ENCODE measurements at places on chromosomes 13 and 19.

- no peak for DNase-seq
These were observed 30.5 kb upstream of the KCTD4 start for GRCh38 chr13:45231305-45231704.

- no peak for DNase-seq
These were observed 556.1 kb downstream of the EFNB2 start for GRCh38 chr13:105979131-105980011.

DNA sequence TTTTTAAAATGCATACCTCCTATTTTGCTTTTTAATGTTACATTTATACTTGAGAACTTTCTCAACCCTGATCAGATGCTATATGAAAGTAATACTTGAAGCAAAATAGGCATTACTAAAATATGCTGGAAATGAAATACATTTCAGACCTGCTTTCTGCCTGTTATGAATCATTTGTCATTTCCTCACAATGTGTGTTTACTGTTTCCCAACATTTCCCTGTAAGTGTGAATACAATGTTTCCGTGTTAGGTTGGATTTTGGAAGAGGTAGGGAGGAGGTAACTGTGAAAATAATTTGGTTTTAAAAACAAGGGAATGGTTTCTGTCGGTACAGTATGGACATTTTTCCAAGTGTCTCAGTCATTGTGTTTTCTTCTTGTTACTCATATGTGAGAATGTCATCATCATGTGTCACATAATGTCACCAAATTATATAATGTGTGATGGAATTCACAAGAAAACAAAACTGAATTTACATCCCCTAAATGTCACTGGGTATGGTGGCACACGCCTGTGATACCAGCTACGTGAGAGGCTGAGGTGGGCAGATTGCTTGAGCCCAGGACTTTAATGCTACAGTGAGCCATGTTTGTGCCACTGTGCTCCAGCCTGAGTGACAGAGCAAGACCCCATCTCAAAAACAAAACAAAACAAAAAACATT, 43.0 kb downstream of the ZAR1L start:
- no peak for DNase-seq

DNA sequence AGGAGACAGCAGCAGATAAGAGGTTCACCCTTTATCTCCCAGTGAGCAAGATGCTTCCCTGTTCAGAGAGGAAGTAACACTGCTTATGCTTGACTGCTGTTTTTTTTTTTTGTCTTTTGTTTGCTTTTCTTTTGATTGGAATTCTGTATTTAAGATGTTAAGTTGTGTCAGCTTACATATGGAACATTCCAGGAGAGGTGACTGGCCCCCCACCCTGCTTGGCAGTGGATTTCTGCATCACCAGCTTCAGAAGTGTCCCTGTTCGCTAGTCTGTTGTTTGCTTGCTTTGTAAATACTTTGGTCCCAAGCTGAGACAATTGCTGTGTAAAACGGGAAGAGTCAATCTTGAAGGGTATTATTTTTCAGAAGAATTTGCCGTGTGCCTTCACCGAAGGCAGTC, 43.0 kb downstream of the IFT88 start:
- no peak for DNase-seq

DNA sequence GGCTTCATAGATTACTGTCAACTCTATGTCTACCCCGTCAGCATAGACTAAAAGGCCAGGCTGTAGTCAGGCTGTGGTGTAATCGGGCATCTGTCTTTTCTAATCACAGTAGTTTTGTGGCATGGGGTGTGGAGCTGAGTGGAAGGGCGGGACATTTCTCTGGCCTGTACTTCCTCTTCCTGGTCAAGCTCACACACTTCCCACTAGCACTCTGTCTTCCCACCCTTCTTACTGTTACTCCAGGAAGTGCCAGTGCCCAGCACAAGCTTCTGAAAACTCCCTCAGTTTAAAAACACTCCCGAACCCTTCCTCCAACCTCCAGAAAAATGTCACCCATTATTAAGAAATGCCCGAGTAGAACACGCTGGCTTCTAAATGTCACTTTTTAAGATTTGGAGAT, 229.8 kb downstream of the KLF5 start:
- no peak for DNase-seq

- DNase-seq = no peak
These were observed 10.7 kb downstream of the HOOK2 start for GRCh38 chr19:12764698-12765097.

DNA sequence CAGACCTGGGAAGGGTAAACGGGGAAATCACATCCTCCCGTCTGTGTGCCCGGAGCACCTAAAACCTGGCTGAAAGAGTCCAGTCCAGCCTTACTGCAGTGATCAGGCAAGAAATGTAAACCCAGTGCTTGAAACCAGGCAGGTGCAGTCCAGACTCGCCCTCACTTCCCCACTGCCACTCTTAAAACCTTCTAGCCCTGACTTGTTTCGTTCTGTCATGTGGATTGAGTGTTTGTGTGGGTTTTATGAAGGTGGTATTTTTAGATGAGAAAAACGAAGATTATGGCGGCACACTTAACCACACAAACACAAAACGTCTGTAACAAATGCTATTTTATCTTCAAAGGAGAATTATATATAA, 839 bp upstream of the CKAP2 start:
- no peak for DNase-seq

DNA sequence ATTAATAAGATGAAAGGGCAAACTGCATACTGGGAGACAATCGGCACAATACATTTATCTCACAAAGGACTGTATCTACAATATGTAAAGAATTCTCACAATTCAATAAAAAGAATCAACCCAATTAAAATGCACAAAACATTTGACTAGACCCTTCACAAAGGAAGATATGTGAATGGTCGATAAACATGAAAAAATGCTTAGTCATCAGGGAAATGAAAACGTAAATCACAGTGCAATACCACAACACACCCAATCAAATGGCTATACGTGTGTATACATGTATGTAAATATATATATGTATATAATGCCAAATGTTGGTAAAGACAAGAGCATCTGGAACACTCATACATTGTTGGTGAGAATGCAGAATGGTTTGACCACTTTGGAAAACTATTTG, 21.9 kb upstream of the RFC3 start:
- no peak for DNase-seq

Measured in D341Med (cell line).